ENCODE measurements at places on chromosomes 6 and 20.
A peak's percentile ranks its signal among the peaks of the same experiment; 100 is the strongest.

DNA sequence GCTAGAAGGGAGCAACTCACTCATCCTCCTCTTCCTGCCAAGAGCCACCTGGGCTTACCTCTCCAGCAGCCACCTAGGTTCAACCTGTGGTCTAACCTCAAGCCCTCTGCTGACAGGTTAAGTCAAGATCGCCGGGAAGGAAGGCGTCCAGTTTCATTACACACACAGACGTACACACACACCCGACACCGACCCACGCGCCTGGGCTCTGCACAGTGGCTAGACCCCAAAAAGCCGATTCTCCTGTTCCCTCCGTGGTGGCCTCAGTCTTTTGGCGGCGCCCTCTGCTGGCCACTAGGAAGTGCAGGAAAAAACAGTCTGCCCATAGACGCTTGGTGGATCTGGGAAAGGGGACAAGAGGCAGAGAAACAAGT is 52.8 kb downstream of the MRPL14 start:
- peak; percentile 43 for DNase-seq

GRCh38 chr6:105482227-105482844 is 79.5 kb upstream of the PREP start:
- DNase-seq: no peak

GRCh38 chr20:11080781-11081377 is 407.1 kb upstream of the JAG1 start:
- DNase-seq: no peak

GRCh38 chr6:39664173-39664572 is 61.0 kb downstream of the KIF6 start:
- DNase-seq: no peak

DNA sequence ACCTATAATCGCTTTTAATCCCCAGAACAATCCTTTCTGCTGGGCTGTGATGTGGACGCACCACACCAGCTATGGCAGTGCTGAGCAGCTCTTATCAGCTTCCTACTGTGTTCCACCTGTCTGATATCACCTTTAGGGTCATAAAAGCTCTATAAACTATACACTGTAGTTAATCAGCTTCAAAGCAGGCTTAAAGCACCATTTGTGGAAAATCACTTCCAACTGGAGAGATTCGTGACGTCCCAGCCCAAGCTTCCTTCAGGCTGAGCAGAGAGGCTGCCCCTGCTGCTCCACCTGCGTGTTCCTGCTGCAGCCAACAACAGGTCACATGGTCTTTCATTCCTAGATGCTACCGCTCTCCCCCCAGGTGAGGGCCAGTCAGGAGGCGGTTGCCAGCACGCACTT is 156.5 kb downstream of the SMOC2 start:
- DNase-seq: no peak

DNA sequence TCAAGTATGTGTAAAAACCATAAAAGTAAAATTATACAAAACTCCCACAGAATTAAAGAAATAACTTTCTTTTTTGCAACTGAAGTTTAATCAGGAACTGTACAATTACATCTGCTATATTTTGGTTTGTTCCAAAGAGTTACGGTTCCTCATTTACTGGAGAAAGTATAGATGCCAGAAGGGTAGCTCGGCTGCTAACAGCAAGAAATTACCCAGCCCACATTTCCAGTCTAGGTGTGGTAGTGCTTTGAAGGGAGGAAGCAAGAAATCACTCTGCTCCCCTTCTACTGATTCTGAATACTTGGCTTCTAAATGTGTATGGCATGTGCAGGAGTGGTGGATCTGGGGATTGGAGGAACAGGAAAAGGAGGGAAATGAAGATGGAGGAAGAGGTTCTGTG is 441.3 kb downstream of the CDC5L start:
- no peak for DNase-seq

DNA sequence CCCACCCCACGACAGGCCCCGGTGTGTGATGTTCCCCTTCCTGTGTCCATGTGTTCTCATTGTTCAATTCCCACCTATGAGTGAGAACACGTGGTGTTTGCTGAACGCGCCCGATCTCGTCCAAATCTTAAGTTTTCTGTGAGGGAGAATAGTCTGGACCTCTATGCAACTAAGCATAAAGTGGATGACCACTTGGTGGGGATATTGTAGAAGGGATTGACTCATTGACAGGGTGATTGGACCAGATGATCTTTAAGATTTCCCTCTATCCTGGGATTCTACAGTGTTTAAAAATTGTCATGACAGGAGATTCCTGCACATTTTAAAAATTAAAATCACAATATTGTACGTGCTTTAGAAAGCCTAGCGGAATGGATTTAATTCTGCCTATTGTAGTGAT is 141.3 kb downstream of the TRMT11 start:
- DNase-seq: no peak

Data from foreskin melanocyte (primary cell).